Camera-type eye (tissue), 1 donor: ENCODE measurements at places on chromosomes 13 and 19. TPM values are rescaled to one million over a fixed set of nuclear protein-coding genes. Genes with fewer than 3 reads are reported as not detected.

Gene ZNF471
- 16.5 TPM for total RNA-seq

Gene ZNF208
- 34.3 TPM for total RNA-seq

Gene OR10H1
- not detected for total RNA-seq

Gene PPP1R13L
- 6.9 TPM for total RNA-seq

Gene IL12RB1
- 0.38 TPM for total RNA-seq

Gene PRDX2
- total RNA-seq = 290 TPM

Gene CD33
- 1.7 TPM for total RNA-seq

Gene FREM2
- total RNA-seq = 22.8 TPM

Gene FPR3
- 0.66 TPM for total RNA-seq

Gene SERTM1
- total RNA-seq = 7.9 TPM

Gene TSSK6
- 2.4 TPM for total RNA-seq

Gene OR7D2
- total RNA-seq = not detected

Gene SSC5D
- 20.5 TPM for total RNA-seq

Gene KLF1
- total RNA-seq = 2.1 TPM

Gene CHST8
- total RNA-seq = 3.8 TPM

Gene ATP8B3
- 2.1 TPM for total RNA-seq

Gene B3GNT3
- total RNA-seq = 1.2 TPM

Gene VAV1
- total RNA-seq = 4.9 TPM

Gene TTYH1
- 99.3 TPM for total RNA-seq

Gene PLIN5
- total RNA-seq = 1.8 TPM

Gene MEDAG
- 10.8 TPM for total RNA-seq

Gene ZNF28
- total RNA-seq = 24.7 TPM

Gene LIG1
- total RNA-seq = 44.2 TPM

Gene CYP2B6
- not detected for total RNA-seq

Gene KCNN1
- total RNA-seq = 11.1 TPM

Gene MEIS3
- total RNA-seq = 31.7 TPM

Gene CRX
- total RNA-seq = 229 TPM

Gene SIGLEC9
- 0.99 TPM for total RNA-seq

Gene MIDN
- 48.5 TPM for total RNA-seq

Gene SYNGR4
- not detected for total RNA-seq

Gene REEP6
- total RNA-seq = 20.6 TPM
